MV-4-11 (cell line): ENCODE measurements at places on chromosomes 1 and 21.

GRCh38 chr21:46597031-46597430 is 7.9 kb downstream of the S100B start:
- no peak for DNase-seq

- no peak for DNase-seq
Observed at GRCh38 chr1:61642475-61643232, 82.3 kb downstream of the TM2D1 start.

- no peak for DNase-seq
Observed at GRCh38 chr1:19612530-19612929, 31.6 kb upstream of the NBL1 start.

DNA sequence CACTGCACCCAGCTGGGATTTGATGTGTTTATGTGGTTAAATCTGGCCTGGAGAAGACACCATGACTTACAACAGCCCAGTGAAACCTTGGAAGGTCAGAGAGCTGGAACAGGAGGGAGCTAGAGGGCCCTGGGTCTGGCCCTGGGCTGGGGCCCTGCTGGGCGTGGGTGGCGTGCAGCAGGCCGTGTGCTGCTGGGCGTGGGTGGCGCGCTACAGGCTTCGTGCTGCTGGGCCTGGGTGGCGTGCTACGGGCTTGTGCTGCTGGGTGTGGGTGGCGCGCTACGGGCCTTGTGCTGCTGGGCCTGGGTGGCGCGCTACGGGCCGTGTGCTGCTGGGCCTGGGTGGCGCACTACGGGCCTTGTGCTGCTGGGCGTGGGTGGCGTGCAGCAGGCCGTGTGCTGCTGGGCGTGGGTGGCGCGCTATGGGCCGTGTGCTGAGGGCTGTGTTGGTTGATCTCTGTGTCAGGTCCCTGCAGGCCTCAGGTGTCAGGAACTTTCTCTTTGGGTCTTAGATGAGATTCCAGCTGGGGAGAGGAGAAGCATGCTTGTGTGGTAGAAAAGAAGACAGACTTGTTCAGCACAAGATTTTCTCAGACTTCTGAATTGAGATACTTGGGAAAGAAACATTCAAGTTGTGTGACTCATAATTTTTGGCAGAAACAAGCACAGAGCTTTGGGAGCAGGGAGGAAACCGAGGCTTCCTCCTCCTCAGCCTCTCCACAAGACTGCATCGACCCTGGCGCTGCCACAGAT is 66.0 kb downstream of the COL18A1 start:
- no peak for DNase-seq

- DNase-seq: no peak
Observed at GRCh38 chr21:17987382-17988101, 168.4 kb upstream of the C21orf91 start.
